ENCODE measurements at places on chromosomes 4 and X.

DNA sequence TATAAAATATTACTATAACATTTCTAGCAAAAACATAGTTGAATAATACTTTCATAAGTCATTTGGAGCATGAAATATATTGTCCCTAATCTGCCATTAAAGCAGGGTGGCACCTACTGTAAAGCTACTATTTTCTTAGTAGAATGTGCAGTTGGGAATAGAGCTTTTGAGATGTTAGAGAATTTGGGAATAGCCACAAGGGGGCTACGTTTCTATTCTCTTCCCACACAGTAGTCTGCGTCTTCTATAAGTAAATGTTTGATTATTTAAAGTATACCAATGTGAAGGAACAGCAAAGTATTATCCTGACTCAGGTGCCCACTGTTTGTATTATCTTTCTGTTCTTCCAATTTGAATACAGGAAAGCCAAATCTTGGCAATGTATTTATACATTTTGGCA, 323.2 kb upstream of the GIMD1 start:
- no peak for DNase-seq

- DNase-seq: no peak
Observed at GRCh38 chrX:17433965-17434364, 59.0 kb downstream of the NHS start.

GRCh38 chr4:158208963-158209640, 1.2 kb upstream of the TMEM144 start:
- DNase-seq: no peak

GRCh38 chr4:1574601-1575417, 109.3 kb downstream of the FAM53A start:
- DNase-seq: no peak

DNA sequence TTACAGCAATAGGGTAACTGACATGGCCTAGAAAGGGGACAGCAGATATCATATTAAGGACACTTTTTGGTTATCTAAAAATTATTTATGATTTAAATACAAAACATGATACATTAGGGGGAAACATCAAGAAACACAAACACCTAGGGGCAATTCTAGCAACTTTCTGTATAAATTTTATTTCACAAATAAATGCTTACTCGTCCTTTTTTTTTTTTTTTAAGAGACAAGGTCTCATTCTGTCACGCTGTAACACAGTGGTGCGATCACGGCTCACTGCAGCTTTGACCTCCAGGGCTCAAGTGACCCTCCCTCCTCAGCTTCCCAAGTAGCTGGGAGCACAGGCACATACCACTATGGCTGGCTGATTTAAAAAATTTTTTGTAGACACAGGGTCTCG, 151.8 kb upstream of the BCOR start:
- no peak for DNase-seq

- DNase-seq: peak; percentile 28
Observed at GRCh38 chr4:55851885-55852284, 1.6 kb upstream of the EXOC1 start.

- DNase-seq: no peak
Observed at GRCh38 chr4:6275898-6276806, 6.5 kb downstream of the WFS1 start.

DNA sequence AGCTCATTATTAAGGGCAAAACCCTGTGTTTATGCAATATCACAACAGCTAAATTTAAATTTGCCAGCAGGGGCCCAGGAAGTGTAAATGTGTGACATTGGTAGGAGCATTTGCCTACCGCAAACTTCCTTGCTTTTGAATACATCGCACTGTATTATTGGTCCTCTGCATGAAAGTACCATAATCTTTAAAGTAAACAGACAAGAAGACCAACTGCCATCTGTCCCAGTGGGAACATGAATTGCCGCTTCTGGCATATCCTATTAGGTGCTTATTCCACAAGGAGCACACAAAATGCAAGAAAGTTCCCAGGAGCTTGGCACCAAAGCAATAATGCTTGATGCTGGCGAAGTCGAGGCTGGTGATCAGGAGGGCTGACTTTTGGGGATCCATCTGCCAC, 51.3 kb downstream of the SOD3 start:
- DNase-seq: no peak

- DNase-seq: no peak
Observed at GRCh38 chr4:10625131-10625530, 59.4 kb downstream of the CLNK start.

DNA sequence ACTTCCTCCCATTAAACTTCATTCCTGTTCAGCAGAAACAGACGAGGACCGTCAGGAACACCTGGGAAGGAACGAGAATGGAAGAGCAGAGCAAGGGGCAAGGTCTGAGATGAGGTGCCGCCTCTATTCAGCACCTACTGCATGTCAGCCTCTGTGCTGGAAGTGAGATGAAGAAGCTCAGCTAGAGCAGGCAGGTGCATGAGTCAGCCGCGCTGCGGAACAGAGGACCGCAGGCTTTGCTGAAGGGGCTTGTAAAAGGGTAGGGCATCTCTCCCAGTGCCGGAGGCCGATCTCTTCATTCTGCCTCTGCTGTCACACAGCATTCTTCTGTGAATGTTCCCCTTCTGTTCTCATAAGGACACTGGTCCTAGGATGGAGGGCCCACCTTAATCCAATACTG, 6.1 kb upstream of the ABLIM2 start:
- no peak for DNase-seq

- DNase-seq: no peak
Observed at GRCh38 chr4:525660-526059, 26.6 kb downstream of the PIGG start.

DNA sequence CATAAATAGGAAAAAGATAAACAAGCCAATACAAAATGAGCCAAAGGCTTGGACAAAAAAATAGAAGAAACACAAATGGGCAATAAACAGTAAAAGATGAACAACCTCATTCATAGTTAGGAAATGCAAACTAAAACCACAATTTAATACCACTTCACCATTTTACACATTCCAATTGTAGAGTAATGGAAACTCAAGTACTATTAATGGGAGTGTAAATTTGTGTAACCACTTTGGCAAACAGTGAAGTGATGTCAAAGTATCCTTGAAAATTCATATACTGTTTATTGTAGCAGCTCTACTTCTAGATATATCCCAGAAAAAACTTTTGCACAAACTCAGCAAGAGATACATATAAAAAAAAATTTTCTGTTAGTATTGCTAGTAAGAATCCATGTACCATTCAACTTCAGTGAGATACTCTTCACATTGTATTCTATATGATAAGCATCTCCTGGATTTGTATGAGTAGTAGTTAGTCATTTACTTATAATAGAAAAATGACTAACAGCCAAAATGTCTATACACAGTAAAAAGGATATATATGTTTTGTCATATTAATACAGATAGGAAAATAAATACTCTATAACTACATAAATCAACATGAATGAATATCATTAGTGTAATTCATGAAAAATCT, 229.8 kb downstream of the DKK2 start:
- DNase-seq: no peak

DNA sequence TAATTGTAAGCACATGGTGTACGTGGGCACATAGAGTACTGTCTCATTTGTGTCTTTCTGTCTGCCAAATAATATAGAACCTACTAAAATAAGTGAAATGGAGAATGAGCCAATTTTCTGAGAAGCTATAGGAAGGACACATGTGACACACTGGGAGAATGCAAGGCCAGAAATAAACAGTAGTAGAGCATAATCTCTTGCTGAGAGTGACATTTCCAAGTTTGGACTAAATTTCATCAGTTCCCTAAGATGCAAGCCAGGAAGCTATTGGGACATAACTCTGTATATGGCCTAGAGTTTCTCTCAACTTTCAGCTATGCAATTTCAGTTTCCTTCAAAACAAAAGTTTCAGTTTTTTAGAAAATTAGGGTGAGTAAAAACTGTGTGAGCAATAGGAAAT, 638.7 kb downstream of the PCDH18 start:
- DNase-seq: no peak

- DNase-seq: no peak
Observed at GRCh38 chrX:65783746-65784145, 116.3 kb downstream of the MSN start.

GRCh38 chr4:183441276-183441675, 3.2 kb upstream of the CDKN2AIP start:
- DNase-seq: no peak

DNA sequence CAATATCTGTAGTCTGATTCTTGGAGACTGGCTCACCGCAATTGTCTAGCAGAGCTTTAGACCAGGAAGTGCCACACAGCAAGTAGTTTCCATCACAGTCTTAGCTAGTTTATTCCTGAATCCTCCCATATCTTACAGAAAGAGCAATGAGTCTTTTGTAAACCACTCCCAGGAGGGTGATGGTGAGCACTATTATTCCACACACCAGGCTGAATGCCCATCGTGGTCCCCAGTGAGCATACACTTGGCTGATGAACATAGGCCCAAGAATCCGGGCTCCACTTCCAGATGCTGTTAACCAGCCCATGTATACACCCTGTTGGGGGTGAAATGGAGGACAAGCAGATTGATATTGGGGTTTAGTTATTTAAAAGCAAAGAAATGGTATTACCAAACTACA, 39.8 kb downstream of the PLK4 start:
- no peak for DNase-seq

- no peak for DNase-seq
Observed at GRCh38 chr4:123050018-123050417, 127.6 kb upstream of the NUDT6 start.

- peak; percentile 13 for DNase-seq
Observed at GRCh38 chr4:2415881-2416563, 2.4 kb downstream of the ZFYVE28 start.

GRCh38 chr4:6092971-6093370, 74.7 kb upstream of the C4orf50 start:
- DNase-seq: no peak

DNA sequence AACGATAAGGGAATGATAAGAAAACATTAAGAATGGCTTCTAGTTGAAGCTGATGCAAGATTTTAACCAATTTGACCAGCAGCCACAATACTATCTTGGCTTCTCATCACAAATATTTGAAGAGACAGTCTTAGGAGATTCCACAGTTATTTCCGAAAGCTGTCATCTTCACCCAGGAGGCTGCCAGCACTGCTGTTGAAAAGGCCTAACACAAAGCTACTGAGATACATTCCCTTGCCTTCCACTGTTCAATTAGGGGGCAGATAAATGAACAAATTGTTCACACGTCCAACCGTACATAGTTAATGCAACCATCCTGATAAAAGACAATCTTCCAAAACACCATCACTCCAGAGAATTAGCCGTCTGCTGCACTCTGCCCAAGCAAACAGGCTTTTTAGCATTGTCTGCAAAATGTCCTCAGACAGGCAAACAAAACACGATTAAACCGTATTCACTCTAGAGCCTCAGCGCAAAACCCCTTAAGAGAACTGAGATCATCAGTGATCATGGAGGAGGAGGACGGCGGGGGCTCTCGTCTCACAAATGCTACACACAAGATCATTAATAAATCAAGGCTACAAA, 189.8 kb upstream of the PSAPL1 start:
- no peak for DNase-seq

GRCh38 chr4:11293866-11294265, 134.8 kb downstream of the HS3ST1 start:
- no peak for DNase-seq

DNA sequence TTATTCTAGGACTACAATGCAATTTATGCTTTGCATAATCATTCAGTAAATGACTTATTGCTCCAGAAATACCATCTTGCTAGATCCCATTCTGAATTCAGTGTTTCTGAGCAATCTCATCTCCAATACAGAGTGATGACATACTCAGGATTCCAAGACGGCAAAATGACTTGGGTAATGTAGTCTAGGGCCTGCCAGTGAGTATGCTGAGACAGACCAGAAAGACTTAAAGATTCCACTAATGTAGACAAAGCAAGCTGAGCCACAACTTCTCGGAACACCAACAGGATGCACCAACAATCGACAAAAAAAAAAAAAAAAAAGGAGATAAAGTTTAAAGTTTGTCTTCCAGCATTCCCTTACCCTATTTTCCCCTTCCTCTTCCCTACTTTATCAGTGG, 919 bp upstream of the SEC24B start:
- DNase-seq: no peak

DNA sequence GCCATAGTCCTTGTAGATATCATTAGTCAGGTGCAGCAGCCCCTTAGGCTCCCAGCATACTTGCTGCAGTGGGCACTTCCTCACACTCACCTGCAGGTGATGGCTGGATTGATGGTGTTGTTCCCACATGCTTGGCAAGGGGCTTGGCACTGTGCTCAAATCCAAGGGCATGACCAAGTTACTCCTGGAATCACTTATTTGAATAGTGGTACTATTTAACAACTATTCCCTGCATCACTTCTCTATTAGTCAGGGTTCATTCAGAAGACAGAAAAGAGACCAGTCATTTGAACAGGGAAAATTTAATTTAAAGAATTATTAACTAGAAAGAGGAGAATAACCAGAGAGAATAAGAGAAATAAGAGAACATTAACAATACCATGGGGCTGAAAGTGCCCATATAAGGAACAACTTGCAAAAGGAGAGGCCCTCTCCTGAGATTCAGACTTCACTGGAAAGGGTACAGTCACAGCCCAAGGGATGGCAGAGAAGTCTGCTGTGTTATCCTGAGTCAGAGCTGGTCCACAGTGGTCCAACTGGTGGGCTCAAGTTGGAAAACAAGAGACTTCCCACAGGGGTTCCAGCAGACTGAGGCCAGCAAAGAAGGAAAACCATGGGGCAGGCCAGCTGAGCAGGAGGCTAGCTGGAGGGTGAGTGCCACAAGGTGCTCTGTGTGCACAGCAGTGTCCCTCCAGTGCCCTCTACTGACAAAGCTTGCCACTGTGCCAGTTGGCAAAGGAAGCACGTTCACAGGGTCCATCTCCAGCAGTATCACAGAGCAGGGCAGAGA, 9.8 kb downstream of the SPP1 start:
- peak; percentile 36 for DNase-seq

DNA sequence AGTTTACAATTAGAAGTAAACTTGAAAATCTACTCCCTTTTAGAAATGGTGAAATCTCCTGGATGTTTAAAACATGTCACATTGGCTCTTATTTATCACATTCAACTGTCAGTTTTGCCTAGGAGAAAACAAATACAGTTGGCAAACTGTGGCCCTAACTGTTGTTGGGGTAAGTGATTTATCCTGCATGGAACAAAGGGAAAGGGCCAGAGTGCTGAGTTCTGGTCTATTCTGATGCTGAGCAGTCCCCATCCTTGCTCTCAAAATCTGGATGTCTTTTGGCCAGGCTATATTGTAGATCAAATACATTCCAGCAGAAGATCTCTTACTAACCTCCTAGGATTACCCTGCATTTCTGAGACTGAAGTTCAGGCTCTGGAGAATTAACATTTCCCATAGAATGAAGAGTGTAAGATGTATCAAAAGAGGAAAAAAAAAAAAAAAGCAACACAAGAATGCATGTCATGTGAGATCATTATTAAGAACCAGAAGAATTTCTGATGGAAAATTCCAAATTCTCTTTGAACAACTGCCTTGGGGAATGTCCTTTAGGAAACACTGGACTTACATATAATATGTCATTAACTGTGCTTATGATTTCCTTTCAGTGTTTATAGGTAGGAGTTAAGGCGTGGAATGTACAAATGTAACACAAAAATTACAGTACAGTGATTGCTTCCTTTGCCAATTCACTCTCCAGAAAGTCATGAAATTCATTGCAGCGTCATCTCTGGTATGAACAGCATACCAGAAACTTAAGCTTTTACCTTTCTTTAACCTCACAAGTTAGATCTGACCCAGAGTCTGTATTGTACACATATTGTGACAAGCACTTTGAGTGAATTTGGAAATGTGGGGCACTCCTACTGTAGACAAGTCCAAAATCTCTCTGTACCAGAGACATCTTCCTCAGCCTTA, 1012.5 kb upstream of the LCORL start:
- DNase-seq: no peak

All from stimulated activated naive CD8-positive, alpha-beta T cell treated with anti-CD3 and anti-CD28 coated beads, Interleukin-15, Interleukin-2, amounts not matched to agents 100 U/mL and 50 U/mL, for 24 hours (primary cell).